ENCODE measurements at places on chromosomes 7 and 10.

GRCh38 chr7:80895056-80895455 is 23.8 kb downstream of the SEMA3C start:
- DNase-seq = no peak

DNA sequence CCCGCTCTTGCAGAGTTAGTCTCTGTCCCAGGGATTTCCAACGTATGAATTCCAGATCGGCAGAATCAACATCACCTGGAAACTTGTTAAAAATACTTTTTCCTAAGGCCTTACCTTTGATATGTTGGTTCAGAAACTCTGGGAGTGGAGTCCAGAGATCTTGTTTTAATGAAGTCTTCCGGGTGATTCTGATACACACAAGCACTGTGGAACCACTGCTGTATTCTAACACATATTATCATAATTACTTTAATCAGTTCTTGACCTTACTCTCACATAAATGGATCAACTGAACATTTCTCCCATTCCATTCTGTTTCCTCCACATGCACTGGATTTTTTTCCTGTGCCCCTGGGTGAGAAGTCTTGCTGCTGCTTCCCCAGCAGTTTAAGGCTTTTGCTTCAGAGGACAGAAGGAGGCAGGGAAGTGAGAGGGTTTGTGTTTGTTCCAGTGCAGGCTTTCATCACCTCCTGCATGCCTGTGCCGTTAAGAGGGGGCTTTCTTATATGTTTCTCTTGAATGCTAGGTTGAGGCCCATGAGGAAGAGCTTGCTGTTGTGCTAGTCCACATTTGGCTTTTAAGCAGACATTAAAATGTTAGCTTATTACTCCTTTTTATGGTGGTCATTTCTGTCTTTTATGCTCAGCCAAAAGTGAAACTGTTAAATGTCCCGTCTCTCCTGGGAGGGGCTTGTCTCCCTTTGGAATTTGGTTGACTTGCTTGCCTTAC is 32.4 kb downstream of the CCSER2 start:
- DNase-seq = no peak

DNA sequence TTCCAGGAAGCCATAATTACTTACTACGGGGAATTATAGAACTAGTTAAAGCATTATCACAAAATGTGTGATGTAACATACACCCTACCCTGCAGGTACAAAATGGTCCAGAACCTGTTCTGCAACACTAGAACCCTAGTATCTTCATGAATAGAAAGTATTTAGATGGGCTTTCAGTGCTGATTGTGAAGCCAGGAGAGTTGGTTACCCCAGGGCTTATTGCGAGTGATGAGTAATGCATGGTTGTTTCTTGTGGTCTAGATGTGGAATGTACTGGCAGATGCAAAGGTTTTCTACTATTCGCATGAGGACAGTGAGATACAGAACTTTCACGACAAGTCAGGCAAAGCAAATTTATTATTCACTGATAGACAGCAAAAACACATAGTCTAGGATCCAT is 33.6 kb upstream of the AGR3 start:
- no peak for DNase-seq

DNA sequence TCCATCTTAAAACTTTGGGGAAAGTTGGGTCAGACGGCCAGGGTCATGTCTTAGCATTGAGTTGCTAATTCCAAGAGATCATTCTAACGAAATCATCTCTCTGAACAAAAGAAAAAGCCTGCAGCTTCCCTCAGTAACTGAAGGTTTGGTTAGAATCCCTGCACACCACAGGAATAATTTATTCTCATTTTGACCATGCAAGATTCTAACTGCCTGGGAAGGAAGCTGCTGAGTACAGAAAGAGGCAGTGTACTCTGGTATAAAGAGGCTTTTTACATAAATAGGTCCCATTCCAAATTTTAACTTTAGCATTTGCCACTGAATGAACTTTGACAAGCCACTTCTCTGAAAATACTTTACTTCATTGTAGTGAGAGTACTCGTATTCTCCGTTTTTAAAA is 76.9 kb upstream of the RSBN1L start:
- no peak for DNase-seq

- no peak for DNase-seq
These were observed 120.6 kb downstream of the SLIT1 start for GRCh38 chr10:97065128-97065527.
